Left kidney (tissue), 8 donors: ENCODE measurements at places on chromosomes 2 and 18.
A peak's percentile ranks its signal among the peaks of the same experiment; 100 is the strongest.

DNA sequence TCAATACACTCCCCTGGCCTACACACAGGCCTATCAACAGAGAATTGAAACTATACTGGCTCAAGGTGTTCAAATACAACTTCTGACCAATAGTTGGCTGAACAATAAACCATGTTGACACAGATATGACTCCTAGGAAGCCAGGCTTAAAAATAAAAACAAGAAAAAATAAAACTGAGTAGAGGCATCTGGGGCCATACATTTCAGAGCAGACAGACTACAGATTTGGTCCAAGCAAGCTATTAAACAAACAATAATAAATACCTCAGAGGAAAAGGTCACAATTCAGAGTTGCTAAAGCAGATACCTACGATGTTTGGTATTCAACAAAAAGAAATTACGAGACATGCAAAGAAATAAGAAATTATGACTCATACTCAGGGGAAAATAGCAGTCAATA is 132.8 kb upstream of the ACVR2A start:
- no peak for DNase-seq

DNA sequence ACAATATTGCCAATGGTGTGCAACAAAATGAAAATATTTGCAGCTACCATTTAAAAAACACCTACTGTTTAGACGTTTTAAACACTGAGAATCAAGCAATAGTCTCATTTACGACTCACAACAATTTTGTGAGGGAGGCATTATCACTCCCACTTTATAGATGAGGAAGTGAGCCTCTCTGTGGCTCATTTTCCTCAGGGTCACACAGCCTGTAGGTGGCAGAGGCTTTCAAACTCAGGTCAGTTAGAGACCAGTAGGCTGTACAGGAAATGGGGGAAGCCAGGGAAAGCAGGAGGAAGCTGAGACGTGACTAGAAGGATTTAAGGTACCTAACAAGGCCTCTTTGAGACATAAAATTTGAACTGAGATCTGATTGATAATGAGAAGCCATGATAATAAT is 95.0 kb upstream of the ZNF521 start:
- no peak for DNase-seq

GRCh38 chr2:173462892-173463840 is 108.5 kb downstream of the CDCA7 start:
- no peak for DNase-seq

DNA sequence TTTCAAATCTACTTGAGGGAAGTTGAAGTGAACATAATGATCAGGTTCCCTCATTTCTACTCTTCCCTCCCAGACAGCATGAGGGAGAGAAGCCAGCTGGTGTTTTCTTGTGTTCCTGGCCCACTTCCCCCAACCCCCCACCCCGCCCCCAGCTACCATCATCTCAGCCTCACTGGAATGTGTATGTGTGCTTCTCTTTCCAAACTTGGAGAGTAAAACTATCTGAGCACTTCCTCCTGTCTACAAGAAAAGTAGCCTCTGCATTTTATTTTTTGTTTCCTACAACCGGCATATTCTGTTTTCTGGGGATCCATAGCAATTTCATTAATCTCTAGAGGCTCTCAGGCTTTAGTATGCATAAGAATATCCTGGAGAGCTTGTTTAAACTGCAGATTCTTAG is 53.6 kb upstream of the GRHL1 start:
- DNase-seq = peak; percentile 12

DNA sequence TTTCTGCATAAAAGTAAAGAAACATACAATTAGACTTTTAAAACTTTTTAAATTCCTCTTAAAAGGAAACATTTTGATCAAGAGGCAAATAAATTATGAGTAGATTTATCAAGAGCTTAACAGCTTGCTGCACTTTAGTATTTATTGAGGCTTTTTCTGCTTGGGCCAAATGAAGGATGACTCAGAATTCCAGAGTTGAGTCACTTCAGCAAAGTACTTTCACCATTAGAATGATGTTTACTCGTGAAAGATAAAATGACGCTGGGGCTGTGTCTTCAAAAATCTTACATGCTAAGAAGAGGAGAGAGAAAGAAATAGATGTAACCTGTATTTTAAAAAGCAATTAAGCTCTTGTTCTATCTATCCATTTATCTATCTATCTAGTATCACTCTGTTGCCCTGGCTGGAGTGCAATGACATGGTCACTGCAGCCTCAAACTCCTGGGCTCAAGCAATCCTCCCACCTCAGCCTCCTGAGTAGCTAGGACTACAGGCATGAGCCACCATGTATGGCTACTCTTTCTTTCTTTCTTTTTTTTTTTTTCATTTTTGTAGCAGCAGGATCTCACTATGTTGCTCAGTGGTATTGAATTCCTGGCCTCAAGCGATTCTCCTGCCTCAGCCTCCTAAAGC is 75.3 kb upstream of the RIOK3 start:
- DNase-seq = no peak

DNA sequence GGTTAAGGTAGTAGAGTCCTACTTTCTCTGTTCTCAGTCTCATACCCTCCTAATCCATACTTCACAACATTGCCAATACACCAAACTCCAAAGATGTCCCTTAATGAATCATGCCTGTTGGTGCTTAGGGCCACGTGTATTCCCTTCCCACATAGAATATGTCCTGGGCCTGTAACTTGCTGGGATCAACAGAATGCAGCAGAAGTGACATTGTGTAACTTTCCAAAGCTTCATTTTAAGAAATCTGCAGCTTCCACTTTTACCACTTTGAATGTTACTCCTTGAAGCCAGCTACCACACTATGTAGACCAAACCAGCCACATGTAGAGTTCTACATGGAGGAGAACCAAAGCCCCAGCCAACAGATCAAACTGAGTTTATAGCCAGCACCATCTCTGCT is 58.5 kb upstream of the ARHGAP15 start:
- DNase-seq = no peak

DNA sequence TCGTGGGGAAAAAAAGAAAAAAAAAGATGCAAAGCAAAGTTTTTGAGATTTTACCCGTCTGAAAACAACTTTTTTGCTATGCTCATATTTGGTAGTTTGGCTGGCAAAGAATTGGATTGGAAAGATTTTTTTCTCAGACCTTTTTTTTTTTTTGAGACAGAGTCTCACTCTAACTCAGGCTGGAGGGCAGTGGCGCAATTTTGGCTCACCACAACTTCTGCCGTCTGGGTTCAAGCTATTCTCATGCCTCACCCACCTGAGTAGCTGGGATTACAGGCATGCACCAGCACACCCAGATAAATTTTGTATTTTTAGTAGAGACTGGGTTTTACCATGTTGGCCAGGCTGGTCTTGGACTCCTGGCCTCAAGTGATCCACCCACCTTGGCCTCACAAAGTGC is 56.3 kb upstream of the TANC1 start:
- no peak for DNase-seq

GRCh38 chr2:17313261-17313660 is 205.0 kb downstream of the RAD51AP2 start:
- no peak for DNase-seq

DNA sequence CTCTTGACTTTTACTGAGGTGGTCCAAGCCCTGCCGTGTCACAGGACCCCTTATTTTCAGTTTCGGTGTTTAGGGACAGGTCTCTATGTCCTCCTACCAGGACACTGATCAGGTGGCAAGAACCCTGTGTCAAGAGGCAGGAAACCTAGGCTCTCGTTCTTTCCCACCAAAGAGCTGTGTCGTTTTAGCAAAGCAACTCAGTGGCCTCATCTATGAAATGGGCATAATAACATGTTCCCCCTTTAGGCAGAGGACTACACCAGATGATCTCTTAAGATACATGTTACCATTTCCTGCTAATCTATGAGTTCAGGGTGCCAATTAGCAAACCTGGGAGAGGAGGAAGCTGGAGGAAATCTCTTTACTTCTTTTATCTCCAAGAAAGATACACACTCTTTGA is 1.9 kb downstream of the RAB31 start:
- no peak for DNase-seq

- no peak for DNase-seq
Measured at GRCh38 chr2:102000813-102001766, 9.3 kb downstream of the IL1R2 start.

GRCh38 chr2:43221763-43222474 is 4.5 kb downstream of the ZFP36L2 start:
- peak; percentile 92 for DNase-seq

DNA sequence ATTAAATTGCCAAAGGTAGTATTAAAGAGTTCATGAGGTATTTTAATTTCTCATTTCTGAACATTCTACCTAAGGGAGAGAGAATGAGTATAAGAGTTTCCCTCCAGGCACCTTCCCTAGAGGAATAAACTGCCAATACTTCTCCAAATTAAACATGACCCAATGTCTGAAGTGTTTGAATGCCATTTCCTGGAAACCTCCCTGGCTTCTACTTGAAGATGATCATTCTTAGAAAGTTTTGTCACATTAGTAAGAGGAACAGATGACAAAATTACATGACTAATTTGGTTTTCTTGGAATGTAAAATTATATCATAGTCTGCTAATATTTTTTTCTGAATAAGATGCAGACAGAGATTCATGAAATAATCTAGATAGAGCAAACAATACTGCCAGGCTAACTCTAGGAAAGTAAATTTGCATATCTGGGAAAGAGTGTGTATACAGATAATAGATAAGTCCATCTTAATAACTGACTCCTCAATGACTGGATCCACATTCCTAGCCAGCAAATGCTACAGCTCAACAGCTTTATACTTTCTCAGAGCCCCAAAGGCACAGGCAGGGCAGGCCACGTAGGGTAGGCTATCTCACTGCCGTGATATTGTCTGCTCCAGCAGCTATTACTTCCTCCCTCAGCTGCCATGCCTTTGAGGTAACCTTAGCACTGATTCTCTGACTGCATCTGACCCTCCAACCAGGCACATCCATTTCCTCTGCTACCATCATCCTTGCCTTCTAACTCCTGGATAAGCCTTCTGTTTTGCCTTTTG is 630.8 kb upstream of the PIK3C3 start:
- DNase-seq = no peak

DNA sequence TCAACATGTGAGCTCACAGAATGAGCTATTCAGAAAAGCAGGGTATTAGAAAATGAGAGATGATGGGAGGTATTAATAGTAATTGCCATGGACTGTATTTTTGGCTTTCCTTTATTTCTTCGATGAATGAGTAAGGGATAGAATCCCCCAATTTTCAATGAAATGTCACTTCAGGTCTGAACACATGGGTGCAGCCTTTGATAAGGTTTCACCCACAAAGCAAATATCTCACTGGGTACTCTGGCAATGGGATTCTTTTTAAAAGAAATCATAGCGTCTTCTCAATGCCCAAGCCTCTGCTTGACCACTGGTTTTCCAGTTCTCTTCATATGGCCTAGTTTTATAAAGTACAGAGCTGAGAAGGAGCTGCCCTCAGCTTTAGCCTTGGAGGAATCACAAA is 610.5 kb upstream of the FANCL start:
- DNase-seq = no peak

DNA sequence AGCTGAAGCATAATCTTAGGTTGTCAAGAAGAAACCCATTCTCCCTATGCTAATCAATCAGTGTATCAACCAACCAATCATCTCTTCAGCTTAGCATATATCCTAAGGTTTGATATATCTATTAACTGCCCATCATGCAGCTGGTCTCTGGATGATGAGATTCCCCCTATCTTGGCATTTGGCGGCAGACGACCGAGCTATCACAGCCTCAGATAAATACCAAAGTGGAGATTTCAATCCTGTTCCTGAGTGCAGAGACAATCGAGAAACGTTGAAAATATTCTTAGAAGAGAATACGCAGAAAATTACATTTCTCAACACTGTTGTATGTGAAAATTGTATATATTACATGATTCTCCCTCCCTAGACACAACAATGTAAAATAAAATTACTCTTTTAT is 259.0 kb upstream of the SIX3 start:
- DNase-seq = no peak

DNA sequence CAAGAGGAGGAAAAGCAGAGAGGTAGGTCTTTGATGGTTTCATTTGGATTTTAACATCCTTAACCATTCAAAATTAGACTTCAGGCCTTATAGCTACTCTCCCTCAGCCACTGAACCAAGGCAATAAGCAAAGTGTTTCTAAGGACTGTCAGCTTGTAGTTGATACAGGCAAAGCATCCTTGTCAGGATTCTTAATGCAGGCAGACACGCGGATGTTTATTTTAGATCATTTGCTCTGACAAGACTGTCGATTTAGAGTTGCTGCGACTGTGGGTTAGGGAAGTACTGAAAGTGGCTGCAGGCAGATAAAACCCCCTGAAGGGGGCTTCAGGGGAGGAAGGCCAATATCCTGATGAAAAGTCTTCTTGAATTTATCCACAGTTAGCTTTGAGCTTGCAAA is 46.6 kb downstream of the CDH20 start:
- DNase-seq = no peak

DNA sequence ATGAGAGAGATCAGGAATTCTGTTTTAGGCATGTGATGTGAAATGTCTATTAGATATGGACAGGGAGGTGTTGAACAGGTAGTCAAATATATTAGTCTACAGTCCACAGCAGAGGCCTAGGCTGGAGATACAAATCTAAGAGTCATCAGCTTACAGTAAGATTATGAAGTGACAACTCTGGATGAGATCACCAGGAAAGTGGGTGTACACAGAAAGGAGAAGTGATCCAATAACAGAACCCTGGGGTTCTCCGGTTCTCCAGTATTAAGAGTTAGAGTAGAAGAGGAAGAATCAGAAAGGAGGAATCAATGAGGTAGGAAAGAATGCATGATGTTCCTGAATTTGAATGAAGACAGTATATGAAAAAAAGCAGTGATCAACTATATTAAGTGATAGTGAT is 362.3 kb downstream of the FIGN start:
- DNase-seq = no peak

DNA sequence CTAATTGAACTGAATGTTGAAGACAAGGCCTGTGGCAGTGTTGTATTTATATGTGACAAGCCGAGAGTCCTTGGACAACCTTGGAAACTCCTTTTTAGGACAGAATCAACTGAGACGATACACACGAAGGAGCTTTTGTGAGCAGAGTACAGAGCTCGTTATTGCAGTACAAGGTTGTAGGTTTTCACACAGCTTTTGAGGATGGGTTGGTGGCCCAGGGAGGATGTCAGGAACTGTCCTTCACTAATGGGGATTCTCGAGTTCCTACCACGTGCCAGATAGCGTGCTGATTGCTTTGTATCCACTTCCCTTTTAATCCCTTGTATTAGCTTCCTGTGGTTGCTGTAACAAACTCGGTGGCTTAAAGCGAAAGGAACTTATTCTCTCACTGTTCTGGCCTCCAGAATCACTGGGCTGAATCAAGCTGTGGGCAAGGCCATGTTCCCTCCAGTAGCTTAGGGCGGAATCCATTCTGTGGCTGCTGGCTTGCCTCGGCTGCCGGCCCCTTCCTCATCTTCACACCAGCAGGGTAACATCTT is 20.2 kb downstream of the INPP4A start:
- no peak for DNase-seq

GRCh38 chr2:65186093-65186868 is 41.4 kb upstream of the ACTR2 start:
- DNase-seq = no peak

- no peak for DNase-seq
Measured at GRCh38 chr2:105887256-105887655, 142.5 kb downstream of the NCK2 start.

GRCh38 chr2:105903051-105903674 is 158.5 kb downstream of the NCK2 start:
- DNase-seq = no peak

GRCh38 chr2:45872211-45872610 is 220.7 kb downstream of the PRKCE start:
- DNase-seq = no peak
